ENCODE measurements at places on chromosomes 7 and 10. TPM values are rescaled to one million over a fixed set of nuclear protein-coding genes. Genes with fewer than 3 reads are reported as not detected.
A peak's percentile ranks its signal among the peaks of the same experiment; 100 is the strongest.

GRCh38 chr10:118251791-118252190 lies 90.3 kb downstream of the FAM204A start:
- no peak for DNase-seq

DNA sequence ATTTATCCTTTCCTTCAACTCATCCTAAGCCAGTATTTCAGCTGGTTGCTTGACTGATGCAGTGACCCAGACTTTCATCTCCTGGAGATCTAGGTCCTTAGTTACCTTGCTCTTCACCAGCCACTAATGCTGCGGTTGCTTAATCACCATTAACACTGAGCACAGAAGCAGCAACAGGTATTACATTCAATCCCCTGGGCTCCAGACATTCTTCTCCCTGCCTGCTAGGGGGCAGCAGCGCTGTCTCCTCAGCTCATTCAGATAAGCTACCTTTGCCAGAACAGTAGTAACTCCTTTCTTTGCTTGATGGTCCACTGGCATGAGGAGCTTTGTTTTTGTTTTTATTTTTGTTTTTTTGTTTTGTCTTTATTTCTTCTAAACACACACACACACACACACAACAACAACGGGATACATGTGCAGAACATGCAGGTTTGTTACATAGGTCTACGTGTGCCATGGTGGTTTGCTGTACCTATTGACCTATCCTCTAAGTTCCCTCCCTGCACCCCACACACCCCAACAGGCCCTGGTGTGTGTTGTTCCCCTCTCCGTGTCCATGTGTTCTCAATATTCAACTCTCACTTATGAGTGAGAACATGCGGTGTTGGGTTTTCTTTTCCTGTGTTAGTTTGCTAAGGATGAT lies 1043.2 kb upstream of the C7orf33 start:
- peak; percentile 12 for DNase-seq

DNA sequence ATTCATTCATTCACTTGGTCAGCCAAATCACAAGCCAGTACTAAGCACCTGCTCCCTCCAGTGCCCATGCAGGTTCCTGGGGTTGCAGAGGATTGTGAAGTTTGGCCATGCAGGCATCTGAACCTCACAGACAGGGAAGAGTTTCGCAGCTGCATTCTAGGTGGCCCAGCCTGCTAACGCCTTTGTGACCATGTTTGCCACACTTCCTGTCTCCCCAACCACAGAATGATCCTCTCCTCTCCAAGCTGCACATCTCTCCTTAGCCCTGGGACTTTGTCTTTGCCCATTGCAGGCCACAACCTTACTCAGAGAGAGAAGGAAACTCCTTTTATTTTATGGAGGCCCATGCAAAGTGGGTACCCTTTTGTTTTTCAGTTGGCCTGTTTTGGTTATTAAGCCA lies 31.8 kb downstream of the EPDR1 start:
- no peak for DNase-seq

- DNase-seq: no peak
Measured at GRCh38 chr10:124286621-124287020, 132.1 kb downstream of the OAT start.

The ZNF804B gene
- not detected for total RNA-seq

The MMP21 gene
- not detected for total RNA-seq

The IL15RA gene
- 20.2 TPM for total RNA-seq

DNA sequence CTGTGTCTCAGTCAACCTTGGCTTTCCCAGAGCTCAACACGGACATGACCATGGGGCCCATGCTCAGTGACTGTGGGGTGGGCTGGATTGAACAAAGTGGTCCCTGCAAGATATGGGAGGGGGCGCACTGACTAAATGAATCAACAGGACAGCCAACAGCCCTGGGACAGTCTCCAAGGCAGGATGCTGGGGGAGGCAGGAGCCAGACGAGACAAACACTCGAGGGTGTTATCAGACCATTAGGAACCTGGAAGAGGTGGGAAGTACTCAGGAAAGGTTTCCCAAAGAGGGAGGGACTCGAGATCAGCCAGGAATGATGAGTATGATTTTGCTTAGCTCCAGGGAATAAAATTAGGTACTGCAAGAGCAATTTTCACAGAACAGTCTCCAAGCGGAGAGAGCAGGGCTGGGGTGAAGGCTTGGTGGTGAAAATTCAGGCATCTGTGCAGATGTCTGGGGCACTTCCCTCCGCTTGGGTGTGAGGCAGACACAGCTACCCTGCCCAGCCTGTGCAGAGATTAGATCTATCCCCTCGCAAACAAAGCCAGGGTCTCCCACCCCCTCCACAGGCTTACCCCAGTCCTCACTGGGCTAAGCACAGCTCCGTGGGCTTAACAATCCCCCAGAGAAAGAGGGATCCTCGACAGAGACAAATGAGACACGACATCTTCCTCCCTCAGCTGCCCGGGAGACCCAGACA lies 261.1 kb upstream of the ZMIZ1 start:
- no peak for DNase-seq

The IKZF1 gene
- 216 TPM for total RNA-seq

Data from activated CD4-positive, alpha-beta memory T cell treated with anti-CD3 and anti-CD28 coated beads for 36 hours (primary cell).